ENCODE measurements at places on chromosomes 5 and 9.

GRCh38 chr5:180154821-180155364 is 54.1 kb downstream of the RASGEF1C start:
- no peak for DNase-seq

- DNase-seq: no peak
Observed at GRCh38 chr5:88474574-88474973, 205.9 kb upstream of the TMEM161B start.

- no peak for DNase-seq
Observed at GRCh38 chr5:75856056-75856455, 138.8 kb upstream of the POC5 start.

DNA sequence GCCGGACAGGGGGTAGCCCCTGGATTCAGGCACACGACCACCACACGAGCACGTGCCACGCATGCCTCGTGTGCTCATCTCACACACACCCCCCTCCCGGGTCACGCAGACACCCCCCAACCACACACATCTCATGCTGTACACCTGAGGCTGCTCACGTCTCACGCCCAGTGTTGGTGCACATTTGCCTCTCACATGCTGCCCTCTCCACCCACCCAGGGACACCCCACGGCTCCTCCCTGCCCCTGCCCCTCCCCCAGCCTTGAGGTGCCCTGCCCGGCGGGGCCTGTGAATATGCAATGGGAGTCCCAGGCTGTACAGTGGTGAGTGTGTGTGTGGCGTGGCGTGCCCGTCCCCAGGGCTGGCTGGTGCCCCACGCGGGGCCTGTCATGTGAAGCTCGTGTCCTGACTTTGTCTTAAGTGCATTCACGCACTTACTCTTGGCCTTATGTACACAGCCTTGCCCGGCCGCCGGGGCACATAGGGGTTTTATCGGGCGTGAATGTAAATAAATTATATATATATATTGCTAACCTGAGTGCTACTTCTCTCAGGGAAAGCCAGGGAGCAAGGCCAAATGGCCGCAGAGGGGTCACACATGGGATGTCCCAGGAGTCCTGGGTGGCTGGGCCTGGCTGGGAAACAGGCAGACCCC is 18.7 kb downstream of the HK3 start:
- no peak for DNase-seq

- DNase-seq: peak; percentile 60
Observed at GRCh38 chr5:78295035-78295961, 800 bp upstream of the AP3B1 start.

DNA sequence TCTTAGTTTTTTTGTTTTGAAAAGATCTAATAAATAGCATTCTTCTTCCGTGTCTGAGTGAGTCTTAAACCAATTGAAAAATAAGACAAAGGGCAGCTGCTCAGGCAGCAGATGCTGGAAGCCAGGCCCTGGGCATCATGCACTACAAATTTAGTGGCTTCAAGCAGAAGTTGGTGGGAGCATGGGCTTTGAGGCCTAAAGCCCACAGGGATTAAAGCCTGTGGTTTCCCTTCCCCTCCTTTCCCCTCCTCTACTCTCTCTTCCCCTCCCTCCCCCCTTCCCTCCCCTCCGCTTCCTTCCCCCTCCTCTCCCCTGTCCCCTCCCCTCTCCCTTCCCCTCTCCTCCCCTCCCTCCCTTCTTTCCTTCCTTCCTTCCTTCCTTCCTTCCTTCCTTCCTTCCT is 20.1 kb upstream of the KIF4B start:
- no peak for DNase-seq

DNA sequence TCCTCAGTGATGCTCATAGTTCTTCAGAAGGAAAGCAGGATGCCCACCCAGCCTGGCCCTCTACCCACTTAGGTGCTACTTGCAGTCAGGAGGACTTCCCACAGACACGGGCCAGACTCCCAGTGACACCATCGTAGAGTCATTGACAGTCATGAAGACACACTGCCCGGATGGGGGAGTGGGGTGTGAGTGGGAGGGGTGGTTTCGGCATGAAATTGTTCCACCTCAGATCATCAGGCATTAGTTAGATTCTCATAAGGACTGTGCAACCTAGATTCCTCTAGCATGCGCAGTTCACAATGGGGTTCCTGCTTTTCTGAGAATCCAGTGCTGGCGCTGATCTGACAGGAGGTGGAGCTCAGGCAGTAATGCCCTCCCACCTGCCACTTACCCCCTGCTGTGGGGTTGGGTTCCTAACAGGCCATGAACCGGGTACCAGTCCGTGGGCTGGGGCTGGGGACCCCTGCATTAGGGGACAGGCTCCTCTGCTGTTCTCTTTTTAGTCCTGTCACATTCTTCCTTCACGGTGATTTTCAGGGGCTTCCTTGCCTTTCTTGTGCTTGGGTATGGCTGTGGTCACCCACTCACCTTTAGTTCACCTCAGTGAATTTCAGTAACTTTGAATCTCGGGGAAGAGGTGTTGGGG is 88.2 kb upstream of the ANKRD55 start:
- DNase-seq: peak; percentile 54

DNA sequence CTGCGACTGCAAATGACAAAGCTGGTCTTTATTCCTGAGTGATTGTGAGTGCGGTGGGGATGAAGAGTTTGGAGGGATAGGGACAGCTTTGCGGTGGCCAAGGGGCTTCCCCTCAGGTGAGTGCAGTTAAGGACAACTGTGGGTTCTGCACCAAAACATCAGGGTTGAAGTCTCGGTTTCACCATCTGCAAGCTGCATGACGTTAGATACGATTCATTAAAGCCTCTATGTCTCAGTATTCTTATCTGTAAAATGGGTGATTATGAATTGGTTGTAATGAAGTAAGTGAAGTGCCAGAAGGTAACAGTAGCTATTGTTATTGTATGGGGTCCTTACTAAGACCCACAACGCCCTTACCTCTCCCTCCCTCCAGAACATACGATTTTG is 226.8 kb upstream of the DAPK1 start:
- DNase-seq: no peak

- no peak for DNase-seq
Observed at GRCh38 chr9:38214432-38214831, 145.4 kb upstream of the SHB start.

GRCh38 chr5:89267788-89268187 is 384.8 kb upstream of the MEF2C start:
- no peak for DNase-seq

DNA sequence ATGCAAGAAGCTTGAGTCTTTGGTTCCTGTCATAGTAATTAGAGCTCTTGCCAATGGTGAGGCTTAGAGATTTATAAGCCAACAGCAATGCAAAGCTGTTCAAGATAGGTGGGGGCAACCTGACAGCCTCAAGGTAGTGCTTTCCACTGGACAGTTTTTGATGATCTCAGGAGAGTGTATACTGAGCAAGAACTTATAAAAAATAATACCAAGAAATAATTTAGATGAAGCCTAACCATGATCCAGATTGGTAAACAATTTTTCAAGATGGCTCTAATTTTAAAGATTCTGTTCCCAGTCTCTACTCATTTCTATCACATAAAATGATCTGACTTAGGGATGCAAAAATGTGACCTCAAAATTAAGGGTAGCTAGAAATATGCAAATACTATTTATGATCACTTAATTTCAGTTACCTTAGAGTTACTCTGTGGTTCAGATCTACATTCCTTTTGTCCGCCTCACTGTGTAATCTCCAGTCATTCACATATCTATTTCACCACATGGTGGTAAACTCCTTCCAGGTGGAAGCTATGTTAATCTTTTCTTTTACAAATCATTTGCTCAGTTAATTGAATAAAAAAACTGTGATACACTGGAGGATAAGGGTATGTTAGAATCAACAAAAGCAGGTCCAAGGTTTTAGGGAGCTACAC is 1228.0 kb upstream of the C9orf72 start:
- no peak for DNase-seq

DNA sequence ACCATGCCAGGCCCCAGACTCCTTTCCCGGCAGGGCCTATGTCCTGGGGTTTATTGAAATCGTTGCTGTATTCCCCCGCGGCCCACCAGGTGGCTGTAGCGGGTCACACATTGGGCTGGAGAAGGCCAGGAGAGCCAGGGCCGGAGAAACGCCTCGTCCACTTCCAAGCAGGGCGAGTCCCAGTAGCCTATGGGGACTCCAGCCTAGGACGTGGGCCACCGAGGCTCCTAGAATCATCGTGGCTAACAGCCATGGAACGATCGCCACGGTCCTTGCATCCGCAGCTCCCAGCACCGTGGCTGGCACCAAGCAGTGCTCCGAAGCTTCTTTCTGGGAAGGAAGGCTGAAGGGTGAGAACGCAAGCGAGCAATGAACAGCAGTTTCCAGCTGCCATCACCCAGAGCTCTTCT is 87.7 kb downstream of the ENTREP1 start:
- DNase-seq: peak; percentile 27

GRCh38 chr9:86575137-86575536 is 220.9 kb upstream of the TUT7 start:
- DNase-seq: no peak

GRCh38 chr5:172603251-172603806 is 37.7 kb upstream of the NEURL1B start:
- no peak for DNase-seq

GRCh38 chr5:90888511-90889324 is 330.1 kb downstream of the ADGRV1 start:
- DNase-seq: no peak

GRCh38 chr5:179415291-179416060 is 70.2 kb upstream of the ADAMTS2 start:
- no peak for DNase-seq

DNA sequence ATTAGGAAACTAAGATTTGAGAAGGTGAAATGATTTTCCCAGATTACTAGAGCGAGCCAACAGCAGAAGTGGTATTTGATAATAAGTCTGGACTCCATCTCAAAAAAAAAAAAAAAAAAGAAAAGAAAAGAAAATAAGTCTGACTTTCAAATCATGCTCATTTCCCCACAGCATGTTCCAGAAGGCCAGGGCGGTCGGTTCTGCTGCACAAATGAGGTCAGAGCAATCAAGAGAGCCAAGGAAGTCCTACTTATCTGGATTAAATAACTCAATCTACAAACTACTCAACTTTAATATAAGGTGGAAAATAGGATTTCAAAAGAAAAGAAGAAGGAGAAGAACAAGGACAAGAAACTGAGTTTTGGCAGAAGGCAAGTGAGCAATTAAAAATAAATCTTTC is 130.4 kb upstream of the RASA1 start:
- DNase-seq: no peak

- no peak for DNase-seq
Observed at GRCh38 chr9:107927276-107927675, 437.7 kb upstream of the KLF4 start.

DNA sequence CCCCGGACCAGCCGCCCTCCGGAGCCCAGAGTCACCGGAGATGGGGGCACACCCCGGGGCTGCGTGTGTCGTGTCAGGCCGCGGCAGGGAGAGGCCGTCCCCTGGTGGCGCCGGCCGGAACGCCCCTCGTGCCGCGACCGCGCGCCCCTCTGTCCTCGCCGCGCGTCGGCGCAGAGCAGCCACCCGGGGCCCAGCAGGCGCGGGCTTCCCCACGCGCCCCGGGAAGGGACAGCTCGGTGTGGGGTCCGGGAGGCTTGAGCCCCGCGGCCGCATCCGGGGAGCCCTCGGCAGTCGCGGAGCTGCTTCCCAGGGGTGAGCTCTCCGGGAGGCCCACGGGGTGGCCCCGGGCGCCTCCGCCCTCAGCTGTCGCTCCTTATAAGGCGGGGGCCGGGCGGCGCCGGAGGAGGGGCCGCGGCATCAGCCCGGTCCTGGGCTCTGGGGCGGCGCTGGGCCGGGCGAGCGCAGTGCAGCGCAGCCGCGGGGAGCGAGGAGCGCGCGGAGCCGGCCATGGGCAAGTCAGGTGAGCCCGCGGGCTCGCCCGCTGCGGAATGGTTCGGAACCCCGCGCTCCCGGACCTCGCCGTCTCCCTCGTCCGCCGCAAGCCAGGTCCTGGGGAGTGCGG is at the start of gene GLIPR2:
Gene GLIPR2, plus strand, starts transcription at position 462 of the 622 bp plus-strand sequence. Its CDS starts 46 bp downstream, at position 508.
- peak; percentile 81 for DNase-seq

GRCh38 chr5:74616236-74617146 is 24.0 kb downstream of the ENC1 start:
- DNase-seq: no peak

DNA sequence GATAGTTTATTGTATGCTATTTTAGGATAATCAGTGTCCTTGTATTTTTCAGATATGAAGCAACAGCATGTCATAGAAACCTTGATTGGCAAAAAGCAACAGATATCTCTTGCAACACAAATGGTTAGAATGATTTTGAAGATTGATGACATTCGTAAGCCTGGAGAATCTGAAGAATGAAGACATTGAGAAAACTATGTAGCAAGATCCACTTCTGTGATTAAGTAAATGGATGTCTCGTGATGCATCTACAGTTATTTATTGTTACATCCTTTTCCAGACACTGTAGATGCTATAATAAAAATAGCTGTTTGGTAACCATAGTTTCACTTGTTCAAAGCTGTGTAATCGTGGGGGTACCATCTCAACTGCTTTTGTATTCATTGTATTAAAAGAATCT is 14.5 kb downstream of the CCT5 start:
- DNase-seq: no peak

GRCh38 chr9:89668216-89668865 is 63.5 kb downstream of the GADD45G start:
- no peak for DNase-seq

DNA sequence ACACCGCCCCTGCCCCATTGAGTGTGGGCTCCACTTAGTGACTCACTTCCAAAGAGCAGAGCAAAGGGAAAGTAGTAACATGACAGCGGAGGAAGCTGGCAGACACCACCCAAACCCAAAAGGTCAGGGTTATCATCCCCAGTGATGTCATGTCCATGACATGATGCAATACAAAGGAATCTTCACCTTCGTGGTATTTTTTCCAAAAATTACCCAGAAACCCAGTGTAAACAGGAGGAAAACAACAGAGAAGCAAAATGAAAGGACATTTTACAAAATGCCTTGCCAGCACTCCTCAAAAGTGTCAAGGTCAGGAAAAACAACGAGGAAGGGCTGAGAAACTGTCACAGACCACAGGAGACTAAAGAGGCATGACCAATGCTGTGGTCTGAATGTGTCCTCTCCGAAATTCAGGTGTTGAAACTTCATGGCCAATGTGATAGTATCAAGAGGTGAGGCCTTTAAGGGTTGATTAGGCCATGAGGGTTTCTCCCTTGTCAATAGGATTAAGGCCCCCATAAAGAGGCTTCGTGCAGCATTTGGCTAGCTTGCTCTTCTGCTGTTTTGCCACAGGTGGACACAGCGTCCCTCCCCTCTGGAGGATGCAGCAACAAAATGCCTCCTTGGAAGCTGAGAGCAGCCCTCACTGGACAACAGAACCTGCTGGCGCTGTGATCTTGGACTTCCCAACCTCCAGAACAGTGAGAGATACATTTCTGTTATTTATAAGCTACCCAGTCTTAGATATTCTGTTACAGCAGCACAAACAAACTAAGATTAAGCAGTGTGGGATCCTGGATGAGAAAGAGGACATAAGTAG is 30.5 kb upstream of the MED10 start:
- DNase-seq: no peak

Measured in stimulated activated CD8-positive, alpha-beta memory T cell treated with anti-CD3 and anti-CD28 coated beads, Interleukin-4, amount 100 ng/mL, for 48 hours (primary cell).